Thoracic aorta (tissue), 2 donors: ENCODE measurements at places on chromosomes 11 and 22. TPM values are rescaled to one million over a fixed set of nuclear protein-coding genes. Genes with fewer than 3 reads are reported as not detected.

MYBPC3 gene
- total RNA-seq = not detected

DEFB131B gene
- not detected for total RNA-seq

MOGAT2 gene
- not detected for total RNA-seq

TSPAN18 gene
- 7.7 TPM for total RNA-seq

MYO7A gene
- 15.2 TPM for total RNA-seq

OLFML1 gene
- 7.4 TPM for total RNA-seq

TIGD3 gene
- not detected for total RNA-seq

TRIM34 gene
- 7.7 TPM for total RNA-seq

SNRPD3 gene
- 153 TPM for total RNA-seq

CHST1 gene
- total RNA-seq = 50.2 TPM

MRGPRX4 gene
- not detected for total RNA-seq

OPCML gene
- not detected for total RNA-seq

MMP27 gene
- not detected for total RNA-seq
